B cell (primary cell): ENCODE measurements at places on chromosomes 5 and 9.

- DNase-seq: no peak
These were observed 46.8 kb downstream of the MRPL36 start for GRCh38 chr5:1752881-1753280.

DNA sequence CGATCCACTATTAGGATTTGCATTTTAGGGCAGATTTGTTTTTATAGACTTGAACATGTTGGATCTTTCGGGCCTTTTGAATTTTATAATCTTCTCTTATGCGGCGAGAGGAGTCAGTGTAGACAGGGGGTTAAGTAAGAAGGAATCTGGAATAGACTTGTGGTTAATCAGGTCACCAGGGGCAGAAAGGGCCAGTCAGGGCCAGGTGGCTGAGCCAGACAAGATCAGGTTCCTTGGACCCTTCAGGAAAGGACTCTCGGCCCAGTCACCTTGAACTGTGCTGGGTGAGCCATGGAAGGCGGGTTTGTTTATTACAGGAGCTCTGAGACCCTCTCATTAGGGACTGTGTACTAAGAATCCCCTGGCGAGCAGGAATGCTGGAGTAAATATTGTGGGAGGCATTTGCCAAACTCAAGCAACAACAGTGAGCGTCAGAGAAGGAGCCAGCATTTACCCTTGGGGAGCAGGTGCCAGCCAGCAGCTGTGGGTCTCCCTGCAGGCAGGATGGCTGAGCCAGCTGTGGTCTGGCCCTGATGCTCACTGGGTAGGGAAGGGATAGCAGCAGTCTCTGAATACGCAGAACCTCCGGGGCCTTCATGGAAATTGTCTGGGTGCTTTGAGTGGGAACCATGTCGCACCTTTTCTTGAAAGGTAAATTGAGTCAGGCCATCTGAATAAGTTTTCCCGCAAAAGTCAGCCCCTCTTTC is 79.2 kb downstream of the UBE2QL1 start:
- no peak for DNase-seq

- DNase-seq: no peak
These were observed 66.4 kb upstream of the SLC44A1 start for GRCh38 chr9:105178076-105178475.

DNA sequence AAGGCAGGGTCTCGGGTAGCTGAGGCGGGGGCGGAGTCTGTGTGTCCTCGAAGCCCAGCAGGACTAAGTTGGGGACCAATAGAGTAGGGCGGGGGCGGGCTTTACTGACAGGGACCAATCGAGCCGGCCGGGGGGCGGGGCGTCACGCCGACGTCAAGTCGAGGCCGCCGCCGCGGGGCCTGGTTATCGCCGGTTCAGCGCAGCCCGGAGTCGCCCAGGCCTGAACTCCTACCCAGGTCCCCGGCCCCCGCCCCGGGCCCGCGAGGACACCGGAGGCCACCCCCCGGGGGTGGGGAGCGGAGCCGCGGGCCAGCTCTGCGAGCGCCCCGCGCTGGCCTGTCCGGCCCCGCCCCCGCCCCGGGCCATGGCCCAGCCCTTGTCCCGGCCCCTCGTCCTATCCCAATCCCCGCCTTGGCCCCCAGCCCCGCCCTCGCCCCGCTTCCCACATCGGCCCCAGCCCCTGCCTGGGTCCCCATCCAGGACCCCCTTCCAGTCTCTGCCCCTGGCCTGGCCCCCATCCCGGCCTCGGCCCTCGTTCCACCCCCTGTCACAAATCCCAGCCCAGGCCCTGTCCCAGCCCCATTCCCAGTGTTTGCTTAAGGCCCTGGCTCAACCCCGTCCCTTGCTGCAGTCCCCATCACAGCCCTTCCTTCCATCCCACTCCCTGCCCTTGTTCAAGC is at the start of gene TMEM8B:
TMEM8B (plus strand) TSS at position 145 of the 680 bp plus-strand sequence; CDS start at position 365, 220 bp downstream.
- DNase-seq: peak; percentile 94

DNA sequence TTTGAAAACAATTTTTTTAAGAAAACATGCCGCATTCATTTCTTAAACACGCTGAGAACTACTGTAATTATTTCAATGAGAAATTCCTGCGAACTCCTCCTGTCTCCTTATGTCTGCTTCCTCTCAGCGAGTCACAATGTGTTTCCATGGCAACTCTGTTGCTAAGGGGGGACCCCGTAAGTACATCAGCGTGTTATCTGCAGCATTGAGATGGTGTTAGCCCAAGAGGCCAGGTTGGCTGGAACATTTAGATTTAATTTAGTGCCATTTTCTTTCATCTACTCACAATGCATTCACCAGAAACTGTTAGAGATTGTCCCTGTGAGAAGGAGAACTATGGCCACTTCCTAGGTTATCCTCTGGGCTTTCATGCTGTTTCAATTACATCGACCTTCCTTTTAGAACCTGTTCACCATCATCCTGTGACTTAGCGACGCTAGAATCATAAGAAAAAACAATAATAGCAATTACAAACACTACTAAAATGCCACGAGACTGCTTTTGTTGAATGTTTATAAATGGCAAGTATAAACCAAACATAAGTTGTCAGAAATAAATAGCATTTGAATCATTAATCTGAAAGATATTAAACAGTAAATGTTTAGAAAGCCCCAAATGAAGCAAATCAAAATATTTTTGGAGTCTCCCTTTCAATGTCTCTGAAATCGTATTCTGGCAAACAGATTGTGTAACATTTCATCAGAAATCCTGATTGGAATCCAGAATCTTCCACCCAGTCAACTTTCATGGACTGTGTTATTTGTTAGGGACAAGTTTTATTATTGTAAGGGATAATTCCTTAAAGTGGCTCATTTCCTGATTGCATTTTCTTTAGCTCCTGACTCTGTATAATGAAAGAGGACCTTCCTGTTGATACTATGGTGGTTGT is 39.7 kb upstream of the SHC3 start:
- no peak for DNase-seq

GRCh38 chr5:83914199-83914598 is 193.5 kb upstream of the HAPLN1 start:
- DNase-seq: no peak

DNA sequence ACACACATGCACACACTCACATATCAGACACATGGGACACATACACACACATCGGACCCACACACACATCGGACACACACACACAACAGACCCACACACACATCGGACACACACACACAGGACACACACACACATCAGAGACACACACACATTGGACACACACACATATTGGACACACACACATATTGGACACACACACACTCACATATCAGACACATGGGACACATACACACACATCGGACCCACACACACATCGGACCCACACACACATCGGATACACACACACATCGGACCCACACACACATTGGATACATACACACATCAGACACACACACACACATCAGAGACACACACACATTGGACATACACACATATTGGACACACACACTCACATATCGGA is 12.8 kb upstream of the LAMC3 start:
- no peak for DNase-seq

- DNase-seq: no peak
These were observed 252.9 kb downstream of the MAT2B start for GRCh38 chr5:163758283-163758711.

GRCh38 chr5:175894271-175894670 is 22.9 kb downstream of the CPLX2 start:
- no peak for DNase-seq

DNA sequence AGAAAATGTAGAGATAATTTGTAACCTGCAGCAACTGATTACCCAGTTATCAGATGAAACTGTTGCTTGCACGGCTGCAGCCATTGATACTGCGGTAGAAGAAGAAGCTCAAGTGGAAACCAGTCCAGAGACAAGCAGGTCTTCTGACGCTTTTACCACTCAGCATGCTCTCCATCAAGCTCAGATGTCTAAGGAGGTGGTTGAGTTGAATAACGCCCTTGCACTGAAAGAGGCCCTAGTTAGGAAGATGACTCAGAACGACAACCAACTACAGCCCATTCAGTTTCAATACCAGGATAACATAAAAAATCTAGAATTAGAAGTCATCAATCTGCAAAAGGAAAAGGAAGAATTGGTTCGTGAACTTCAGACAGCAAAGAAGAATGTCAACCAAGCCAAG is 1.7 kb downstream of the KIF4B start:
- DNase-seq: no peak

- no peak for DNase-seq
These were observed 149.7 kb upstream of the EFNA5 start for GRCh38 chr5:107820429-107820828.

DNA sequence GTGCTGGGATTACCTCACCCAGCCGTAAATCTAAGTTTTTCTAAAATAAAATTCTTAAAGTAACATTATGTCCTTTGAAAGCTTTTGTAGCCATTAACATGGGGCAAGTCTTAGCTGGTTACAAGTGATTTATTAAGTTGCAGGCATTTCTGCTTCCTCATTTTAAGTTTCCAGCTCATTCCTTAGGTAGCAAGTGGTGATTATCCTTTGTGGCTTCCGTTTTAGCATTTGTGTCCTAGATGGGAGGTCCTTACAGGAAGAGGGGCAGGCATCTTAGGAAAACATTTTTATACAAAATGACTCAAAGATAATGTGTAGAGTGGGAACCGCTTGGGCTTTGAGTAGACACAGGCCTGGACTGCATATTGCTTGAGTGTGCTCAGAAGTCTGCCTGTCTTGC is 35.0 kb upstream of the ROPN1L start:
- no peak for DNase-seq

- DNase-seq: no peak
These were observed 77.3 kb upstream of the ITGA1 start for GRCh38 chr5:52710310-52710971.

- no peak for DNase-seq
These were observed 311.2 kb downstream of the KCTD16 start for GRCh38 chr5:144481861-144482260.

- peak; percentile 79 for DNase-seq
These were observed 349.9 kb downstream of the PIK3R1 start for GRCh38 chr5:68565427-68565826.

DNA sequence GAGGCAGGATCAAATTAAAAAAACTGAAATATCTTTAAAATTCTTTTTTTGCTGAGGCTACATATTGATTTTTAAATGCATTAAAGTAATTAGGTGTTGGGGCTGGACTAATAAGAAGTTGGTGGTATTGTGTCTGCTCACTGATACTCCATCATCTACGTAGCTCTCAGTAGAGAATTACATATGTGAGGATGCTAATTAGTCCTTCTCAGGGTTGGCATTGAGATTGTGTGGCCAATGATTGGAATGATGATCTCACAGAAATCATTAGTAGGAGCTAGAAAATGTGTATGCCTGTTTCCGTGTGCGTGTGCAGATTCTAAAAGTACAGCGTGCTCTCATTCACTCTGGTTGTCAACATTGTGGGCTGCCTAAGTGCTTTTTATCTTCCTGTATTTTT is 283.8 kb downstream of the SH3GL2 start:
- DNase-seq: no peak

DNA sequence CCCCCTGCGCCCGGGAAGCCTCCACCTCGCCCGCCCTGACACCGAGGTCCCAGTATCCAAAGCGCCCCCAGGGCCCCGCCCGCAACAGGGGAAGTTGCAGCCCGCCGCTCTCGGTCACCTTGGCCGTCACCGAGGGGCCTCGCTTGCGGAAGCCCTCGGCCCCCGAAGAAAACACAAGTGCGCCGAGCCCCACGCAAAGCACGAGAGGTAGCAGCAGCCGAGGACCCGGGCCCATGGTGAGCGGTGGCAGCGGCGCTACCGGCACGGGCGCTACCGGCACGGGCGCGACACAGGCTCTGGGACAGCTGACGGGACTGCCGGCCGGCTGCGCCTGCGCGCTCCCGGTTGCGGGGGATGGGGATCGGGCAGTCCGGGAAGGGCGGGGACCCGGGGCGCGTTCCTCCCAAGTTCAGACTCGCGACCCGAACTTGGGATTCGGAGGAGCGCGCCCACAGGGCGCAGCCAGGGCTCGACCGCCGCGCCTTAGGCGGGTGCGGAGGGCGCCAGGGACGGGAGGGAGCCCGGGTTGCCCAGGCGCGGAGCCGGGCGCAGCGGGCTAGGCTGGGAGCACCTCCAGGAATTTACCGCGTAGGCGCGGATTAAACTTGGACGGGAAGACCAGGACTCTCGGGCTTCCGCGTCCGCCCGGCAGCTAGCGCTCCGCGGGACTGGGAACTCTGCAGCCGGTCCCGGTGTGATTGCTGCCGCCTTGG is at the start of gene PPIC:
PPIC (minus strand) TSS at position 335 of the 713 bp plus-strand sequence; CDS start at position 235, 100 bp downstream.
- DNase-seq: peak; percentile 51

- DNase-seq: no peak
These were observed 35.4 kb upstream of the CCDC180 start for GRCh38 chr9:97272072-97272471.

- no peak for DNase-seq
These were observed 3.8 kb upstream of the TJP2 start for GRCh38 chr9:69170231-69170630.

- DNase-seq: no peak
These were observed 566 bp upstream of the FOCAD start for GRCh38 chr9:20683351-20684034.

DNA sequence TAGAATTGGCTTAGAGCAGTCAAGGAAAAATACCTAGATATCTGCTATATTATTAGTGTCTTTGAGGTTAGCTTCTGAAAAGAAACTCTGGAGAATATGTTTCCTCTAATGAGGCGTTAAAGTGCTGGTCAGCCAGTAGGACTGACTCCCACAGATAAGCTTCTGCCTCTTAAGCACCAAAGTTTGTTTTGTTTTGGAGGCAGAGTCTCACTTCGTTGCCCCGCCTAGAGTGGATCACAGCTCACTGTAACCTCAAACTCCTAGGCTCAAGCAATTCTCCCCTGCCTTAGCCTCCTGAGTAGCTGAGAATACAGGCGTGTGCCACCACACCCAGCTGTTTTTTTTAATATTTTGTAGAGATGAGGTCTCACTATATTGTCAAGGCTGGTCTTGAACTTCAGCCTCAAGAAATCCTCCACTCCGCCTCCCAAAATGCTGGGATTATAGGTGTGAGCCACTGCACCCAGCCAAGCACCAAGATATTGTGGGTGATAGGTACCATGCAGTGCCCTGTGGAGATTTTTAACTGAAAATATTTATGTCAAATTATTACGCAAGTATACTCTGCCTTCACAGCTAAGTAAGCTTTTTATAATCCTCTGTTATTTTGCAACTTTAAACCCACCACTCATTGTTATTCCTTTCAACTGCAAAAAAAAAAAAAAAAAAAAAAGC is 24.7 kb upstream of the TMEM171 start:
- DNase-seq: no peak

DNA sequence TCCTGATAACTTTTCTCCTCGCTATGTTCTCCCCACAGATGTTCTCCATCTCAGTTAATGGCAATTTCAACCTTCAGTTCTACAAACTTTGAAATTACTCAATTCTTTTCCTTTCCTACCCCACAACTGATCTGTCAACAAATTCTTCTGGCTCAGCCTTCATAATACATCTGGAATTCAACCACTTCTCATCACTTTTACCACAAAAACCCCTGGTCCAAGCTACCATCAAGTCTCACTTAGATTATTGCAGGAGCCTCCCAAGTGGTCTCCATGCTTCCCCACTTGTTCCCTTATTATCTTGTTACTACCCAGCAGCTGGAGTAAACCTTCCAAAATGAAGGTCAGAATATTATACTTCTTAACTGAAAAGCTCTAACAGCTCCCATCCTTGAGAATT is 110.1 kb downstream of the FBN2 start:
- DNase-seq: no peak
